ENCODE measurements at places on chromosomes 12 and 14.
A peak's percentile ranks its signal among the peaks of the same experiment; 100 is the strongest.

DNA sequence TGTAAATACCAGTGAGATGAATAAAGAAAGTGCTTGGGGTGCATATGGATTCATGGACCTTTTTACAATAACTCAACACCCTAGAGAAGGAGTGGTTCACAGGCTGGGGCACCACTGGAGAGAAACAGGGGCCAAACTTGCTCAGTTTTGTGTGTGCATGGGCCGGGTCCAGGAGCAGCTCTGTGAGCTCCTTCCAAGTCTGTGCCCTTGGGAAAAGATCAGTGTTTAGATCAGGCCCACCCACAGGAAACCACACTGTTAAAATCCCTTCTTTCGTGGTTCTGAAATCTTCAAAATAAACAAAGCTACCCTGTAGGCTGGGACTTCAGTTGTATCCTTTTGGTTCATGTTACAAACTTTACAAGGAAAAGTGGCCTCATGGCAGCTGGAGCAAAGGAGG lies 156.1 kb upstream of the TMEM260 start:
- H3K36me3 ChIP-seq, result no peaks in the 10 kb centered on the region
- no peak overlapping the region for H3K4me3 ChIP-seq
- no peak overlapping the region for H3K27ac ChIP-seq
- H3K27me3 ChIP-seq, result no peaks in the 10 kb centered on the region

- H3K4me3 ChIP-seq, result peak overlapping the region; percentile 76
- H3K4me1 ChIP-seq, result peaks cover 6% of the 10 kb centered on the region
- peak; percentile 48 for DNase-seq
- no peaks in the 10 kb centered on the region for H3K27me3 ChIP-seq
- peak overlapping the region; percentile 85 for H3K27ac ChIP-seq
Observed at GRCh38 chr14:23319746-23320583, 1.3 kb upstream of the PABPN1 start.

- H3K4me3 ChIP-seq, result no peak overlapping the region
- no peaks in the 10 kb centered on the region for H3K4me1 ChIP-seq
- peaks cover 32% of the 10 kb centered on the region for H3K36me3 ChIP-seq
- peak; percentile 41 for DNase-seq
Observed at GRCh38 chr12:122051231-122051876, 27.2 kb upstream of the MLXIP start.

- peak; percentile 66 for DNase-seq
- H3K27me3 ChIP-seq, result no peaks in the 10 kb centered on the region
- H3K36me3 ChIP-seq, result peaks cover 34% of the 10 kb centered on the region
- H3K4me1 ChIP-seq, result peaks cover 10% of the 10 kb centered on the region
Observed at GRCh38 chr14:54472315-54472714, 16.5 kb downstream of the GMFB start.

DNA sequence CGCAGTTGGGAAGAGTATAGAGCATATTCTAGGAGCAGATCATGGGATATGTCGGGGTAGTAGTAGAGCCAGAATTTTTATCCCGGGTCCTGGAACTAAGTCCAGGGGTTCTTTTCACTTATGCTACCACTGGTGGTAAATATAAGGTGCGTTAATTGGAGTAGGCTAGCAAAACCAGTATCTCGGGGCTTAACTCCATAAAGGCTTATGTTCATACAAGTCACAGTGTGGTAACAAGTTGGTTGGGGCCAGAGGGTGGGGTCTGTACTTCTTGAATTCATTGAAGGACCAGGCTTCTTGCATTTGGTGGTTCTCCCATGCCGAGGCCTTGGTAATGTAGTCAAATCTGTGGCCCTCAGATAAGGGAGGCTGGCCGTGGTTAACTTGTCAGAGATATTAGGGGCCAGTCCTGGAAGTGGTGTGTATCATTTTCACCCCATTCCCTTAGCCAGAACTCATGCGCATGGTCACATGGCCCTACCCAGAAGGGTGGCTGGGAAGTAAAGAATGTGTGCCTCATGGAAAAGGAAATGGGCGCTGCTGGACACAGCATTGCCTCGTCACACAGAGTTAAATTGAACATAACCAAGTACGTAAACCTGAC lies 1.5 kb upstream of the ZNF641 start:
- H3K27me3 ChIP-seq, result peaks cover 22% of the 10 kb centered on the region
- DNase-seq, result no peak
- no peak overlapping the region for H3K4me3 ChIP-seq
- H3K36me3 ChIP-seq, result peaks cover 9% of the 10 kb centered on the region
- H3K4me1 ChIP-seq, result no peaks in the 10 kb centered on the region

- H3K4me3 ChIP-seq, result no peak overlapping the region
- H3K36me3 ChIP-seq, result no peaks in the 10 kb centered on the region
- no peak overlapping the region for H3K27ac ChIP-seq
- no peak for DNase-seq
- peaks cover 7% of the 10 kb centered on the region for H3K27me3 ChIP-seq
- peaks cover 3% of the 10 kb centered on the region for H3K4me1 ChIP-seq
Observed at GRCh38 chr12:49934505-49934904, 16.0 kb upstream of the AQP2 start.

DNA sequence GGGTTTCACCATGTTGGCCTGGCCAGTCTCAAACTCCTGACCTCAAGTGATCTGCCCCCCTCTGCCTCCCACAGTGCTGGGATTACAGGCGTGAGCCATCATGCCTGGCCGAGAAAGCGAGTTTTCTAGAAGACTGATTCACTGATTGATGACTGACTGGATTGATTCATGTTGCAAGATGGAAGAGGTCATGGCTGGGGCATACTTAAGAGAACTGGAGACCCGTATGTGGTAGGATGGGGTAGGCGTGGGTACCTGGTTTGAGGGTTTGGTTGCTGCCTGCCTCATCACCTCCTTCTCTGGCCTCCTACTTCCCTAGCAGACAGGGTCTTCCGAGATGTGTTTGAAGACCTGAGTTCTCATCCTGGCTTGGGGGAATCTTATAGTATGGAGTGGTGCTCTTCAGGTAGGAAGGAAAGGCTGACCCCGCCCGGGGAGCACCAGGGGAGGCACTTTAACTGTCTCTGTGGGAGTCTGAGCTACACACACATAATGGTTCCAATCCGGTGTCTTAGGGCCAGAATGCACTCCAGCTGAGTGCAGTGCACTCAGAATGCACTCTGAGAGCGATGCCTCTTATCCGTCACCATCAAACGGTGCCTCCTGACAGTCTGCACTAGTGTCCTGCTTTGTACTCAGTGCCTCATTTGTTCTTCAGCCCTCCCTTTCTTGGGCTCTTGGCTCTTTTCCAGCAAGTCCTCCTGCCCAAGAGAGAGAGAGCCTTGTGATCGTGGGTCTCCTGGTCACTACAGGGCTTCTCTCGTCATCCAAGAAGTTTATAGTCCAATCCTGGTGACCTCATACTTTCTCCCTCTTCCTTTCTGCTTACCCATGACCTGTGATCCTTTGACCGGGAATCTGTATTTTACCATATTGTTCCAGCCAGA lies 19.7 kb downstream of the PLEKHG3 start:
- DNase-seq, result no peak
- H3K4me3 ChIP-seq, result no peak overlapping the region
- H3K36me3 ChIP-seq, result peaks cover 11% of the 10 kb centered on the region
- no peaks in the 10 kb centered on the region for H3K27me3 ChIP-seq

- H3K27me3 ChIP-seq, result no peaks in the 10 kb centered on the region
- no peaks in the 10 kb centered on the region for H3K4me1 ChIP-seq
- H3K36me3 ChIP-seq, result no peaks in the 10 kb centered on the region
- H3K27ac ChIP-seq, result no peak overlapping the region
- peak; percentile 30 for DNase-seq
Observed at GRCh38 chr12:114952573-114953271, 268.7 kb upstream of the TBX3 start.

GRCh38 chr14:30608533-30609006 lies 13.5 kb upstream of the SCFD1 start:
- H3K4me3 ChIP-seq, result no peak overlapping the region
- H3K27me3 ChIP-seq, result no peaks in the 10 kb centered on the region
- peaks cover 81% of the 10 kb centered on the region for H3K36me3 ChIP-seq
- DNase-seq, result no peak
